Hair follicle dermal papilla cell (primary cell): ENCODE measurements at places on chromosomes 5 and 9. TPM values are rescaled to one million over a fixed set of nuclear protein-coding genes. Genes with fewer than 3 reads are reported as not detected.

The PCDHB12 gene
- total RNA-seq: 0.32 and 0.97 TPM in 2 replicates

The FBXL7 gene
- 26.4 and 29.2 TPM in 2 replicates for total RNA-seq

The JAK2 gene
- total RNA-seq: 9.4 and 14.4 TPM in 2 replicates

The CSNK1G3 gene
- total RNA-seq: 65.9 and 69.6 TPM in 2 replicates

The SPINK4 gene
- total RNA-seq: not detected in 2 replicates

The TEX53 gene
- not detected in 2 replicates for total RNA-seq

The OLFML2A gene
- 24.7 and 47.6 TPM in 2 replicates for total RNA-seq

The EQTN gene
- 0.16 TPM in 1 of 2 replicates, not detected in the other for total RNA-seq

The CTSL gene
- total RNA-seq: 187 and 226 TPM in 2 replicates

The PCDHA12 gene
- 0.16 and 0.36 TPM in 2 replicates for total RNA-seq

The PCAT7 gene
- not detected in 2 replicates for total RNA-seq

The FABP6 gene
- total RNA-seq: not detected in 2 replicates

The IFNK gene
- total RNA-seq: not detected in 2 replicates

The CLTB gene
- 57.9 and 77.2 TPM in 2 replicates for total RNA-seq

The ESM1 gene
- 0.16 and 0.73 TPM in 2 replicates for total RNA-seq

The FOXD4L4 gene
- total RNA-seq: under 0.01 TPM in 1 of 2 replicates, not detected in the other

The GPR151 gene
- not detected in 2 replicates for total RNA-seq

The PHYHD1 gene
- 8.8 and 17.7 TPM in 2 replicates for total RNA-seq

The CFAP77 gene
- total RNA-seq: not detected in 2 replicates

The PDGFRB gene
- total RNA-seq: 497 and 543 TPM in 2 replicates

The NUTM2F gene
- not detected in 2 replicates for total RNA-seq

The DRD1 gene
- under 0.01 and 0.36 TPM in 2 replicates for total RNA-seq

The RGMB gene
- total RNA-seq: 322 and 379 TPM in 2 replicates

The PDE6A gene
- not detected in 2 replicates for total RNA-seq

The LRRC19 gene
- total RNA-seq: not detected in 2 replicates

The TIMD4 gene
- total RNA-seq: not detected in 2 replicates

The BSPRY gene
- not detected in 2 replicates for total RNA-seq

The PAIP1 gene
- total RNA-seq: 86.0 and 94.8 TPM in 2 replicates

The COL23A1 gene
- 14.7 and 26.0 TPM in 2 replicates for total RNA-seq

The KIAA1958 gene
- 4.4 and 5.0 TPM in 2 replicates for total RNA-seq

The PCDHGC4 gene
- 6.3 and 6.5 TPM in 2 replicates for total RNA-seq

The ADCY2 gene
- under 0.01 and 0.65 TPM in 2 replicates for total RNA-seq

The IL4 gene
- not detected in 2 replicates for total RNA-seq

The FCHSD1 gene
- 45.5 and 51.6 TPM in 2 replicates for total RNA-seq

The TAF11L10 gene
- not detected in 2 replicates for total RNA-seq

The CDH18 gene
- total RNA-seq: 0.32 TPM in 1 of 2 replicates, not detected in the other

The PCDHGB5 gene
- 28.4 and 32.7 TPM in 2 replicates for total RNA-seq

The PPP2CA gene
- 81.8 and 98.4 TPM in 2 replicates for total RNA-seq

The ANKDD1B gene
- total RNA-seq: 0.12 and 0.32 TPM in 2 replicates

The SLC6A3 gene
- not detected in 2 replicates for total RNA-seq

The IFNA13 gene
- total RNA-seq: not detected in 2 replicates

The GCNT4 gene
- total RNA-seq: 19.5 and 24.8 TPM in 2 replicates

The IRX1 gene
- total RNA-seq: 26.1 and 30.5 TPM in 2 replicates

The SARDH gene
- total RNA-seq: 1.5 and 1.9 TPM in 2 replicates
